ENCODE measurements at places on chromosomes 5 and 9.

DNA sequence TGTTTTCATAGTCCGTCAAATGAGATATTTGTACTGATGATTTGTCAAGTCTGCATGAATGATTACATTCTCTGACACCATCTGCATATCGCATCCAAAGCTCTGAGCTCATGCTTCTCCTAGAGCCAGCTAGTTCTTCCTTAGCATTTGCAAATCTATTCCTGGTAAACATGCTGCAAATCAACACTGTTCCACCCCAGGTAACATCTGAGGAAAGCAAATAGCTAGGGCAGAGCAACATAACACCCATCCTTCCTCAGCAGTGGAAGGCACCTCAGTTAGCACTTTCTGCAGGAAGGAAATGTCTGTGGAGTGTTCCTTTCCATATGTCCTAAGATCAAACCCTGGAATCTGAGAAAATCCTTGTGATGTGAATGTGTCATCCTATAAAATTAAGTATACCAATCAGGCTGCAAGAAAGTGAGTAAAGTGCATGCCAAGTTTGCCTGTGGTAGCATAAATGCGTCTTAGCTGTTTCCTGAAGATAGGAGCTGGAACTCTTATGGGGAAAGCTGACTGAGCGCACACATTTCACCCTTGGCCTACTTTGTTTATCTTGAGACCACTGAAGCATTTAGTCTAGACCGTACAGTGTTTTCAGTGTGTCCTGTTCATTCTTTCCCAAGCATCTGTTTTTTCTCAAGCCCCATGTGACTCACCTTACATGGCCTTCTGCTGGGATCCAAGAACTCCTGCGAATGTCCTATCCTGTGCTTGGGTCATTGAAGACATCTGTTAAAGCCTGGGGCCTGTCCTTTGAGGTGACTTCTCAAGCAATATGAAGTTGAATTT lies 50.9 kb upstream of the STARD4 start:
- DNase-seq: no peak

DNA sequence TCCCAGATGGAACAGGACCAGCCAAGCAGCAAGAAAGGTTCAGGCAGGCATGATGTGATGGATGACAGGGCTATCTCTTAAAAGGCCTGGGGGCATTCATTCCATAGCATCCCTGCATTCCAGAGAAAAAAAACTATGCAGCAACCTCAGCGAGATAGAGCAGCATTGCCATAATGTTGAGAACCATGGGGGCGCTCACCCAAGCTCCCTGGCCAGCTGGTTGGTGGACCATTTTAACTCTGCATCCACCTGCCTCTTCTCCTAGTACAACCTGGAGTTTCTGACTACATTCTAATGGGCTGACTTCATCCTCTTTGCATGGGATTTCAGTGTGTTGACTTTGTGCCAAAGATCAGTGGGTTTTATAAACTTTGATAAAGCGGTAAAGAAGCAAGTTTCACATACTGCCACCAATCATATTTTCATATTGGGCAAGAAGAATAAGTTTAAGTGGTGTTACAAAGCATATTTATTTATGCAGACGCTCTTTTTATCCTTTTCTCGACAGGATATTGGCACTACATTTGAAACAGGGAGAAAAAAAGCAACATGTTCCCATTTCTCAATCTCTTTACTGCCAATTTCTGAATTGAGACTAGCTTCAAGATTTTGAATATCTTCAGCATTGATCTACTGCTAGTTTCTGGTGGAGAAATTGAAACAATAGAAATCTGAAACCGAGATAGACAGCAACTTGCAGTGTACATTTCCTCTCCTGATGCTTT lies 378.3 kb upstream of the WWC1 start:
- no peak for DNase-seq

GRCh38 chr9:18489861-18490260 lies 15.9 kb downstream of the ADAMTSL1 start:
- DNase-seq: no peak

- DNase-seq: no peak
Measured at GRCh38 chr9:72509635-72510034, 11.8 kb upstream of the TMC1 start.

- DNase-seq: no peak
Measured at GRCh38 chr5:72988769-72989168, 32.9 kb downstream of the FCHO2 start.

- DNase-seq: no peak
Measured at GRCh38 chr5:77993855-77994318, 217.7 kb upstream of the TBCA start.

GRCh38 chr5:8954801-8955200 lies 591.1 kb downstream of the SEMA5A start:
- no peak for DNase-seq

GRCh38 chr5:130198927-130199326 lies 294.7 kb downstream of the CHSY3 start:
- DNase-seq: no peak

GRCh38 chr9:13352451-13352979 lies 73.0 kb upstream of the MPDZ start:
- DNase-seq: no peak

DNA sequence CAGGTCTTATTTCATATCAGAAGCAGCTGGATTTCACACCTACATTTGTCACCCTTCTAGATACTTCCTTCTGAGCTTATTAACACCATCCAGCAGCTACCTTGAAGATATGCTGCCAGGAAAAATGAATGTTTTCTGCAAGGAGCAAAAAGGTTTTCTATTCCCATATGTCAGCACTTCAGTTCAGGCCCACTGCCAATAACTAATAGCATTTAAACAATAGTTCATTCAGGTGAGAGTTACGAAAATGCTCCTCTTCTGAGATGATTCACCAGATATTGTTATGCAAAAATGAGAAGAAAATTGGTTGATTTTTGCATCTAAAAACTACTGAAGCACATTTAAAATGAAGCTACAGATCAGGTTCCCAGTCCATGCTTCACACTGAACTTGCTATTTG lies 56.4 kb upstream of the ISL1 start:
- no peak for DNase-seq

- no peak for DNase-seq
Measured at GRCh38 chr5:126414874-126415502, 8.2 kb upstream of the GRAMD2B start.

- DNase-seq: no peak
Measured at GRCh38 chr9:90808398-90808797, 6.8 kb downstream of the SYK start.

DNA sequence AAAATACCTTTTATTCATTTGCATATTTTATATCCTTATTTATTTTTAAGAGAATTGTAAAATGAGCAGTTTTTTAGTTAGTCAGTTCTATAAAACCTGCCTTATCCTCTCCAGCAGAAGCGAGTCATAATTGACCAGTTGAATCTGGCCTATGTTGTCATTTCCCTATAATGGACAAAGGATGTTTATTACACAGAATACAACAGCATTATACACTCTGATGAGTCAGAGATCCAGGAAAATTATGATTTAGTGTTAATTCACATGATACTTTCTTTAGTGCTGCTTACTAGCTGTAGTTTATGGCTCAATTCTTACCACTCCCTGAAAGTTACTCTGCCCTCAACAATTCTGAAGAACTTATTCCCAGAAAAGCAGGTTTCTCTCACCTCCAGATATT lies 26.8 kb upstream of the LURAP1L start:
- DNase-seq: no peak

- no peak for DNase-seq
Measured at GRCh38 chr5:172940268-172941066, 18.8 kb upstream of the RPL26L1 start.

- DNase-seq: no peak
Measured at GRCh38 chr9:136988872-136989271, 3.4 kb upstream of the PAXX start.

GRCh38 chr9:98552331-98552730 lies 156.4 kb downstream of the GABBR2 start:
- no peak for DNase-seq

- no peak for DNase-seq
Measured at GRCh38 chr5:173806270-173807035, 81.7 kb upstream of the CPEB4 start.

- no peak for DNase-seq
Measured at GRCh38 chr9:70232476-70232875, 26.3 kb upstream of the SMC5 start.

DNA sequence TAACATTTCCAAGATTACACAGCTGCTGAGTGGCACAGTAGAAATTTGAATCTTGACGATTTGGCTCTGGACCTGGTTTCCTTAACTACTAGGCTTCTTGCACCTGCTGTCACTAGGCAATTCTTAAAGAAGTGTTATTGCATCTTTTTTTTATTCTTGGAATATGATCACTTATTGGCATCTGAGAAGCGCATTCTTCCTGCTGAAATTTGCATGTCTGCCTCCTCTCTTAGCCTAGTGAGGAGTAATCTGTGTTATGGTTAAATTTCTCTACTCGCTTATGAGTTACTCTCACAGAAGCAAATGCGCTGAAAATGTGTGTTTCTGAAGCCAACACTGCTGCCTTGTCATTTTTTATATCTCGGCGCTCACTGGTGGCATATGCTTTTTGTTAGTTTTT lies 89.3 kb downstream of the WDR41 start:
- DNase-seq: no peak

- DNase-seq: no peak
Measured at GRCh38 chr9:129071526-129072126, 9.3 kb upstream of the DOLPP1 start.

GRCh38 chr9:135499326-135500070 lies 984 bp upstream of the MRPS2 start:
- peak; percentile 75 for DNase-seq

Data from stimulated activated CD4-positive, alpha-beta T cell treated with anti-CD3 and anti-CD28 coated beads, Interleukin-1b, Interleukin-23, amount 100 ng/mL, for 1 hour (primary cell).